Cardiac septum (tissue), 1 donor: ENCODE measurements at places on chromosomes 2 and 18. TPM values are rescaled to one million over a fixed set of nuclear protein-coding genes. Genes with fewer than 3 reads are reported as not detected.

DNA sequence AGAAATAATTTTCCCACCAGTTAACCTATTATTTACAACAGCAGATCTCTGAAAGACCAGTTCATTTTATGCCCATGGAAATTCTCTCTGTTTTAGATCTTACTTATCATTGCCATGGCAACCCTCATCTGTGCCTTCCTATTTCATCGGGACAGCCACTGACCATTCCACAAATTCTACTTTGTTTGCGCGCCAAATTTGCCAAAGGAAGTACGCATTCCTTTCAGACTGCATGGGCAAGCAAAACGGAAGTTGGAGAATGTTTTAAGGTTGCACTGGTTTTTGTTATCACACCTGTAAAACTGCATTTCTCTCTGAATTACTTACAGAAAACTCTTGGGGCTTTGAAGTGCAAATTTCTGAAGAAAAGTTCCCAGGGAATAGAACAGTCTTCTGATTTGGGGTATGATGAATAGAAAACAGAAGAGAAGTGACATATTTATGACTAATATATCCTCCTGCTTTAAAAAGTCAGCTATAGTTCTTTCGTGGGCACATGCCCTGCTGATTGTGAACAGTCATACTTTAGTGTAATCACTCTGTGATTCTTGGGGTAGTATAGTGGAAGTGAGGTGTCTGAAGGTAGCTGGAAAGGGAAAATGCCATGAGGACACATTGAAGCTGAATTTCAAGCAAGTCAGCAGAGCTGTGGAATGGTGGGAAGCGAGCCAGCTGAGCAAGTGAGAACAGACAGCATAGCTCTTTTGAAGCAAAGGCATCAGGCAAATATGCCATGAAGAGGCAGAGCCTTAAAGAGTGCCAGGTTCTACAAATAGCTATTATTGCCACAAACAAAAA lies 20.9 kb downstream of the NETO1 start:
- DNase-seq, result no peak

R3HDM1 gene
- 21.2 TPM for total RNA-seq

DNA sequence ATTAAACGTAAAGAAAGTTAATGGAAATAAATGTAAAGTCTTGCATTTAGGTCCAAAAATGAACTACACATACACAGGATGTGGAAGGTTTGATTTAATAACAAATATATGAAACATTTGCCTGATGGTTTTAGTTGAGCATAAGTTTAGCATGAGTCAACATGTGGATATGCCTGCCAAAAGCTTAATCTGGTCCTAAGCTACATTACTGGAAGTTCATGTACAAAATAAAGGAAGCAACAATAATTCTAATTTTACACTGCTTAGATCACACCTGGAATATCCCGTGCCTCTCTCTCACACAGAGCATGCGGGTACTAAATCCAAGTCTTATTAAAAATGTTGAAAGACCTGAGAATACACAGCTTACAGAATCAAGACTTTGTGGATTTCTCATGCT lies 276.5 kb upstream of the NRP2 start:
- DNase-seq, result no peak

DNA sequence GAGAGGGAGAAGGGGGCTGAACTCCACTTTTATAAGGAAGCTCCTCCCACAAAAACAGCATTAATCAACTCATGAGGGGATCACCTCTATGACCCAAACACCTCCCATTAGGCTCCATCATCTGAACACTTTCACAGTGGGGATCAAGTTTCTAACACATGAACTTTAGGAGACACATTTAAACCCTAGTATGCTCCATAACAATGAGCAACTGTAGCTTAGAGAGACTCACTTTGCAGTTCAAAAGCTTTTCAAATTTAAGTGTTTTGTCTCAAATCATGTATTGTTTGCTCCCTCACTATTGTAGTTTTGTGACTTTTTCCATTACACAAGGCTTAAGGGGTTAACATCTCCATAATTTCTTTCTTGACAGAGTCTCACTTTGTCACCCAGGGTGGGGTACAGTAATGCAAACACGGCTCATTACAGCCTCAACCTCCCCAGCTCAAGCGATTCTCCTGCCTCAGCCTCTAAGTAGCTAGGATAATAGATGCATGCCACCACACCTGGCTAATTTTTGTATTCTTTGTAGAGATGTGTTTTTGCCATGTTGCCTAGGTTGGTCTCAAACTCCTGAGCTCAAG lies 352.7 kb upstream of the CDH20 start:
- DNase-seq, result no peak

PRSS56 gene
- total RNA-seq, result not detected

- DNase-seq, result no peak
These were observed 1.8 kb downstream of the BOK start for GRCh38 chr2:241560162-241560882.

DNA sequence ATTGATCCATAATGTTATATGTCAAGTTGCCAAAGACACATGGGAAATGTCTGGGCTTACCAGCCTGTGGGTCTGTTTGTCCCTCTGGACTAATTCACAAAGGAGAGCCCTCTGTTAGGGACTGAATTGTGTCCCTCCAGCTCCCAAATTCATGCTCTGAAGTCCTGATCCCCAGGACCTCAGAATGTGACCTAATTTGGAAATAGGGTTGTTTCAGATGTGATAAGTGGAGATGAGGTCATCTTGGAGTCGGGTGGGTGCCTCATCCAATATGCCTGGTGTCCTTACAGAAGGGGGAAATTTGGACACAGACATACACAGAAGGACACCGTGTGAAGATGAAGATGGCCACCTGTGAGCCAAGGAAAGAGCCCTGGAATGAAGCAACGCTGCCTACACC lies 41.4 kb upstream of the ROCK2 start:
- no peak for DNase-seq

PAIP2B gene
- total RNA-seq, result 30.7 TPM

GRCh38 chr2:215189393-215189792 lies 51.0 kb upstream of the ABCA12 start:
- no peak for DNase-seq

DNAJC5G gene
- total RNA-seq, result 1.6 TPM

DNA sequence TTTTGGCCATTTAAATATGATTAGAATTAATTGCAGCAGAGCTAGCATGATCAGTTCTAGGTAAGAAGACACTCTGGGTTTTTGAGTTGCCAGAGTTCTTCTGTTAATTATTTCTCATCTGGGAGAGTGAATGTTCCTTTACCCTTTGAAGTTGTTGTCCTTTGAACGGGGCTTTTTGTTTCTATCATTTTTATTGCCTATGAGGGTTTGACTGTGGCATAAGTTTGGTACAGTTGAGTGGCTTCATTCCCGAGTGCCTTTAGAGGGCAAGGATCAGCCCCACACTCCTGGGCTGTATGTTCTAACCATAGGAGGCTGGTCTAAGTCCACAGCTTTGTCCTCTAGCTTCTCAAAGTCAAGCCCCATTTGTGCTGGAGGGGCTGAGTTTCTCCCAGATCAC lies 804.3 kb downstream of the KCNJ3 start:
- DNase-seq, result no peak

PRKCE gene
- total RNA-seq, result 20.3 TPM

IL18R1 gene
- 1.3 TPM for total RNA-seq

DNA sequence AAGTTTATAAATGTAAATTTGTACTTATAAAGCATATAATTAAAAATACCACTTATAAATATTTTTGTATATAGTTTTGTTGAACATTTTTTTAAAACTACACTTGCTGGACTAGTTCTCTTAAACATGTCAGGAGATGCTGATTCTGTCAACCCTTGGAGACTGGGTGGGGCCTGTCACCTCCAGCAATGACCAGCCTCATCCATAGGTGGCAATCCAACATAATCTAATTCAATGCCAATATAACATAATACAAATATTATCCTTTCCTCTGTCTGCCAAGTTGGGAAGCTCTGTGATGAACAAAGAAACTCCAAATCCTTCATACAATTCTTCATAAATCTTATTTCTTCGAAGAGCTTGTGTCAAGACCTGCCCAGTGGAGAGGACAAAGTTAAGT lies 140.4 kb downstream of the RBMS1 start:
- DNase-seq, result no peak

DNA sequence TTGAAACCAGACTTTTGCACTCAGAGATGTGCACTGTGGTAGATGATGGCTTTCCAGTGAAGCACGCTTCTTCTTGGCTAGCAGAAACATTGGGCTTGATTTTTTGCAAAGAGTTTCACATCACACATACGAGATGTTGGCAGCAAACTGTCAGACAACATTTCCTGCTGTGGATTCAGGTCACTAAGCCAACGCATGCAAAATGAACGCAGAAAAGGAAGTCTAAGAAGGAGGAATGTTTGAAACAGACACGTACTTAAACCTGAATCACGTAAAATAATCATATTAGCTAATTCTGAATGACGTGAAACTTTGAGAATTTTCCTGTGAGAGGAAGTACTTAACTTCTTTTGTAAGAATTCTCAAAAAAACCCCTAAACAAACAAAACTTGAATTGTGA lies 88.1 kb downstream of the EPB41L3 start:
- DNase-seq, result no peak

COLEC12 gene
- 5.5 TPM for total RNA-seq

- no peak for DNase-seq
These were observed 7.8 kb upstream of the CCDC141 start for GRCh38 chr2:179057737-179058136.

- DNase-seq, result no peak
These were observed 28.1 kb downstream of the EPAS1 start for GRCh38 chr2:46325182-46325928.

- DNase-seq, result no peak
These were observed 243.7 kb downstream of the NDUFA10 start for GRCh38 chr2:239781454-239781853.

DNA sequence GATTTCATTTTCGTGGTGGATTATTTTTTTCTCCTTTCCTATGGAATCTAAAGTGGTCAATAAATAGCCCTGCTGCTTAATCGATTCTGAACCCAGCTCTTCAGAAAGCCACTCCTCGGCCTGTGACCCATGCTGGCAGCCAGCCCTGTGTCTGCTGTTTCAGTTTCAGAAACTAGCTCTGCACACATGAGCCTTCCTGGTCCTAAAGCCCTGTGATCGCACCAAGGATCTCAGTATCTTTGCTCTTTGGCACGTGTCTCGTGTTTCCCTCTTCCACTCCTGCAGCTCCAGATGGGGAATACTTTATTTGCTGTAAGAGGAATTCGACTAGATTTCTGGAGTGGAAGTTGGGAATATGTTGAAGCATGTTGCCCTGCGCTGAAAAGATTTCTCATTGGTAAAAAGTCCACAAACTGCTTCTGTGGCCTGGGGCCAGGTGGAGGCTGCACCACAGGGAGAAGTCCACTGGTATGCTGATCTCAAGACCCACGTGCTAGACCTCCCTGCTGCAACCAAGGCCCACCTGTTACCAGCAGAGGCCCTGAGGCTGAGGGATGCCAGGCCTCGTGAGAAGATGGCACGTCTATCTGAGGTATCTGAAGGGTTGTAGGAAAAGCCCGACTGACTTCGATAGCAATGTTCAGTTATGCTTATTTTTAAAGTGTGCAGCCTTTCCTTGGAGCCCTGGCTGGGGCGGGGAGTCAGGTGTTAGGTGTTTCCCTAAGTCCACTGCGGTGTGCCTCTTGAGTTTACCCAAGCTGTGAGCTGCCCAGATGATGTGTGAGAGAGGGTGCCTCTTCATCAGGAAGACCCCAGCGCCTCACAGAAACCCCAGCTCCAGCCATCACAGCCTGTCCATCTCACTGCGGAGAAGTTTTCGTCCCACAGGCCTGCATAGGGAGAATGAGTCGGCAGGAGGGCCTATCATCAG lies 33.6 kb upstream of the CELF4 start:
- no peak for DNase-seq

WIPF1 gene
- 20.9 TPM for total RNA-seq

GRCh38 chr18:58668897-58669296 lies 2.4 kb upstream of the MALT1 start:
- DNase-seq, result no peak

CD226 gene
- total RNA-seq, result 2.4 TPM

GRCh38 chr18:44041553-44041952 lies 639.1 kb upstream of the SETBP1 start:
- DNase-seq, result no peak

DNA sequence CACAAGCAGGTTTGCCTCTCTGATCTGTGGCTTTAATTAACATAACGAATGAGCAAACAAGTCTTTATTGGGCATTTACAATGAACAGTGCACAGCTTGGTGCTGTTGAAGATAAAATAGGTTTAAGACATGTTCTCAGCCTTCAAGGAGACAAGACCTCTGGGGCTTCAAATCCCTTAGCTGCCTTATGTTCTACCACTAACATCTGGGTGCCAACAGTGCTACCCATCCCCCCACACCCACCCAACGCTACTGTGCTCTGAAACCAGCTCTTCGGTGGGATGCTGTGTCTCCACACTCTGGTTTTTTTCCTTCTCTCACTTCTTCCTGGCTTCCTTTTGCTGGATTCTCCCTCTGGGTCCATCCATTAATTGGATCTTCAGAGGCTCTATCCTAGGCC lies 14.1 kb upstream of the B3GNT2 start:
- no peak for DNase-seq

DNA sequence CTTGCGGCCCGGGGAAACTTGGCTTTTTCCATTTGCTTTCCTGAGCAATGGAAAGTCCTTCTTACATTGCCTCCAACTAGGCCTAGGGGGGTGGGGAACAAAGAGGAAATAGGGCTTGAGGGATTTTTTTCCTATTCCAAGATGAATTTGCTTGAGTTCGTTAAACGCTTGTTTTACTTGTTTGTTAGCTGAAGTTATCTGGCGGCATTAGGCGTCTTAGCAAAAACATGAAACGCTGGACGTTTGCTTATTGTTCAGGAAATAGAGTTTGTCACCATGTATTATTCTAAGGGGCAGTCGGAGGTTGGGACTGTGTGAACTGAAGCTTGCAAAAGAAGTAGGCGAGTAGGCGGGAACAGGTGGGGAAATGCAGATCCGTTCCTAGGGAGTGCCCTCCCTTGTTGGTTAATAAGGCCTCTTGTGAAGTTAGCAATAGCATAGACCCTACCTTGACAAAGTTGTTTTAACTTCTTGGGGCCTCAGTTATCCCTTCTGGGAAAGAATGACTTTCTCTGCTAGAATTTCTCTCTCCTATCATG lies 1.9 kb downstream of the CABLES1 start:
- no peak for DNase-seq

GRCh38 chr2:74735009-74735408 lies 81.0 kb downstream of the SEMA4F start:
- DNase-seq, result no peak

TRIM54 gene
- total RNA-seq, result 218 TPM

DNA sequence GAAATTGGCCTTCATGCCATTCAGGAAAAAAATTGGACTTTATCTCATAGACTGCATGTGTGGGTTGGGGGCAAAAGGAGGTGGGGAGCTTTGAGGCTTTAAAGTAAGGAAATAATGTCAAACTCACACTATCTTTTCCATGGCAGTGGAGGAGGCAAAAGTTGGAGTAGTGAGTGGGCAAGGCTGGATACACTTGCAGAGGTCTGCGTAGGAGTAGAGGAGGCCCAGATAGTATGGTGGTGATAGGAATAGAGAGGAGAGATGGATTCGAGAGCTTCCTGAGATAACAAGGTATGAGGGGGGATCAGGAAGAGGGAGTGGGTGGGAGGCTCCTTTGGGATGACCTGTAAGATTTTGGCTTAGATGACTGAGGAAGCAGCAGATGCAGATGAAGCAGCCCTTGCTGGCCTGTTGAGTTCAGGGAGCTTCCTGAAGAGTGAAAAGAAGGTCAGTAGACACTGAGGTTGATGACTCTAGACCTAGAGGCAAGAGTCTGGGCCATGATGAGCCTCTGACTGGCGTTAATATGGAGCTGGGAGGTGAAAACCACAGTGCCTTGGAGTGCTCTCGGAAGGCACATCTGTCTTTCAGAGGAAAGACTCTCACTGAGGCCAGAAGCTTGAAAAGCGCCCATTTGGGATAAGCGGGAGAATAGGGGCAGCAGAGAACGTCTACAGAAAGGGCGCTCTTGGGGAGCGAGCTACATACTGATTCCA lies 5.8 kb downstream of the UNC50 start:
- DNase-seq, result no peak
